Prostate gland (tissue), 2 donors: ENCODE measurements at places on chromosomes 12 and 14.

DNA sequence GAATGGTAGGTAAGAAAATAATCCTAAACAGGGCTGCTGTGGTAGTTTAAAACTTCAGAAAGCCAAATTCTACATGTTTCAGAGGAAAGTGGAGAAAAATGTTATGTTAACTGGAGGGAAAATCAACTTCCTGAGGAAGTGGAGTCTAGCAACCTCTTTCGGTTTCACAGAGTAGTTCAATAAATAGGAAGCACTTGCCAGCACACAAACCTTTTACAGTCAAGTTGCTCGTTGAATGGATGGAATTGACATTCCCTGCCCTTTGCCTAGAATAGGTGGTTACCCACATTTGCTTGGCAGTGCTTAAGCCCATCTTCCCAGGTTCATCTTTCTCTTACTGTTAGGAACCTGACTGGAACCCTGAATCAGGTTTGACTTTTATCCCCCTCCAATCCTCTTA, 15.9 kb downstream of the ANKRD13A start:
- H3K4me1 ChIP-seq, result no peaks in the 10 kb centered on the region
- no peaks in the 10 kb centered on the region for H3K27me3 ChIP-seq
- H3K27ac ChIP-seq, result no peak overlapping the region
- H3K4me3 ChIP-seq, result no peak overlapping the region
- no peak for DNase-seq

- H3K4me1 ChIP-seq, result no peaks in the 10 kb centered on the region
- no peak overlapping the region for H3K4me3 ChIP-seq
- no peaks in the 10 kb centered on the region for H3K27me3 ChIP-seq
- no peak overlapping the region for H3K27ac ChIP-seq
These were observed 1341.3 kb downstream of the LRFN5 start for GRCh38 chr14:42947991-42948390.

- no peaks in the 10 kb centered on the region for H3K36me3 ChIP-seq
- H3K27ac ChIP-seq, result no peak overlapping the region
- no peak for DNase-seq
- H3K27me3 ChIP-seq, result no peaks in the 10 kb centered on the region
- no peaks in the 10 kb centered on the region for H3K4me1 ChIP-seq
These were observed 36.6 kb downstream of the SPATA7 start for GRCh38 chr14:88422047-88422446.

DNA sequence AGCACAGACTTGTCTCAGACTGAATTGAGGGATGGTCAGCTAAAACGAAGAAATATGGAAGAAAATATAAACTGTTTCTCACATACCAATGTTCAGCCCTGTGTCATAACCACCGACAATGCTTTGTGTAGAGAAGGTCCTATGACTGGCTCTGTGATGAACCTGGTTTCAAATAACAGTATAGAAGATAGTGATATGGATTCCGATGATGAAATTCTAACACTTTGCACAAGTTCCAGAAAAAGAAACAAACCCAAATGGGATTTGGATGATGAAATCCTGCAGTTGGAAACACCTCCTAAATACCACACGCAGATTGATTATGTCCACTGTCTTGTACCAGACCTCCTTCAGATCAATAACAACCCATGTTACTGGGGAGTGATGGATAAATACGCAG, 7.9 kb upstream of the MAPK1IP1L start:
- H3K27ac ChIP-seq, result no peak overlapping the region
- DNase-seq, result no peak
- H3K4me1 ChIP-seq, result no peaks in the 10 kb centered on the region
- no peaks in the 10 kb centered on the region for H3K36me3 ChIP-seq

GRCh38 chr14:29161593-29161992, 395.0 kb downstream of the FOXG1 start:
- no peaks in the 10 kb centered on the region for H3K4me1 ChIP-seq
- H3K4me3 ChIP-seq, result no peak overlapping the region
- no peak overlapping the region for H3K27ac ChIP-seq
- DNase-seq, result no peak

GRCh38 chr12:122793685-122794106, 19.3 kb downstream of the CCDC62 start:
- no peaks in the 10 kb centered on the region for H3K27me3 ChIP-seq
- H3K4me1 ChIP-seq, result no peaks in the 10 kb centered on the region
- peak; percentile 9 for DNase-seq
- no peak overlapping the region for H3K27ac ChIP-seq

DNA sequence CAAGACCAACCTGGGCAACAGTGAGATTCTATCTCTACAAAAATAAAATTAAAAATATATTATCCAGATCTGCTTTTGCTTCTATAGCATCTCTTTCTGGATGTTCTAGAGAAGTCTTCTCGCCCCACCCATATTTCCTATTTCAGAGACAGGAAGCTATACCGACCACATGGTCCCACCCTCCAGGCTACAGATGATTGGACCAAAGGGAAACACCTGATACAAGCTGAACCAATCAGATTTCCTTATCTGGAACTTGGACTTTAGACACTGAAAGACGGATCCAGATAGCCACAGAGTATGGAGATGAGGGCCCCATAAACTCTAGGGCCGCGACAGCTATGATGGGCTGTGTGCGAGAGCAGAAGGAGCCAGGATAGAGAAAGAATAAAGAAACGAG, 48.7 kb downstream of the CCDC60 start:
- H3K4me3 ChIP-seq, result no peak overlapping the region
- H3K36me3 ChIP-seq, result no peaks in the 10 kb centered on the region
- no peaks in the 10 kb centered on the region for H3K27me3 ChIP-seq
- no peaks in the 10 kb centered on the region for H3K4me1 ChIP-seq
- DNase-seq, result no peak

GRCh38 chr12:116403546-116403945, 126.1 kb upstream of the MED13L start:
- peaks cover 7% of the 10 kb centered on the region for H3K4me1 ChIP-seq
- no peak for DNase-seq
- H3K36me3 ChIP-seq, result no peaks in the 10 kb centered on the region
- H3K27ac ChIP-seq, result no peak overlapping the region
- H3K4me3 ChIP-seq, result no peak overlapping the region

DNA sequence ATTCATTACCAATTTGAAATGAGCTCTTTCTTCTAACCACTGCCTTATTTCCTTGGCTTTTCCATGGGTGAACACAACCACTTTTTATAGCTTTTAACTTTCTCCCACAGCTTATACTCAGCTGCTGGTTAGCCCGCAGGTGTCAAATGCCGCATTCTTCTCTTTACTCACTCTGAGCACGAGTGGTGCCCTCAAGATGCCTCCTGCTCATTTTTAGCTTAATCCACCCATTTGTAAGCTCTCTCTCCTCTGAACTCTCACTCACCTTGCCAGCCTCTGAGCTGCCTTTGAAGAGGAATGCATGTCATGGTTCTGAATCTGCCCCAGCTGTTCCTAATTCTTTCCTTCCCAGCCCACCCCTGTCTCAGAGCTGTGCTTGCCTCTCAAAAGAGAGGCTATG, 449.4 kb upstream of the PRICKLE1 start:
- H3K27ac ChIP-seq, result no peak overlapping the region
- no peaks in the 10 kb centered on the region for H3K27me3 ChIP-seq
- DNase-seq, result no peak
- no peaks in the 10 kb centered on the region for H3K36me3 ChIP-seq
- H3K4me1 ChIP-seq, result no peaks in the 10 kb centered on the region
